Forelimb muscle (tissue), 1 donor: ENCODE measurements at places on chromosomes 16 and 17. TPM values are rescaled to one million over a fixed set of nuclear protein-coding genes. Genes with fewer than 3 reads are reported as not detected.

Gene TP53TG3D
- polyA plus RNA-seq, result not detected

Gene CLDN7
- 0.99 TPM for polyA plus RNA-seq

Gene PRR35
- polyA plus RNA-seq, result 0.14 TPM

Gene DNAH17
- polyA plus RNA-seq, result 2.7 TPM

Gene STX1B
- polyA plus RNA-seq, result 1.9 TPM

Gene SRL
- polyA plus RNA-seq, result 694 TPM

Gene BAIAP3
- polyA plus RNA-seq, result 0.65 TPM

Gene PARD6A
- 1.0 TPM for polyA plus RNA-seq

Gene DGKE
- 4.7 TPM for polyA plus RNA-seq

Gene TP53TG3B
- not detected for polyA plus RNA-seq

Gene SLX1B
- 3.2 TPM for polyA plus RNA-seq

Gene KIF19
- polyA plus RNA-seq, result 1.8 TPM

Gene TBX2
- 10.9 TPM for polyA plus RNA-seq

Gene CPHXL2
- not detected for polyA plus RNA-seq

Gene CES2
- polyA plus RNA-seq, result 26.3 TPM

Gene CBX1
- 68.7 TPM for polyA plus RNA-seq

Gene CDH3
- 0.57 TPM for polyA plus RNA-seq

Gene TMEM106A
- polyA plus RNA-seq, result 8.8 TPM

Gene ELP5
- polyA plus RNA-seq, result 48.5 TPM

Gene CMTR2
- polyA plus RNA-seq, result 24.0 TPM

Gene RNF112
- polyA plus RNA-seq, result 3.5 TPM

Gene KREMEN2
- 4.0 TPM for polyA plus RNA-seq

Gene GDPD1
- polyA plus RNA-seq, result 2.0 TPM

Gene SOX9
- polyA plus RNA-seq, result 7.7 TPM

Gene GPS2
- polyA plus RNA-seq, result 60.5 TPM

Gene CMTM2
- polyA plus RNA-seq, result 0.30 TPM

Gene KRTAP9-4
- polyA plus RNA-seq, result not detected

Gene OR1F1
- polyA plus RNA-seq, result not detected

Gene KRT12
- 0.08 TPM for polyA plus RNA-seq

Gene KIF22
- polyA plus RNA-seq, result 24.9 TPM

Gene HBA2
- polyA plus RNA-seq, result 3,429 TPM

Gene CIBAR2
- not detected for polyA plus RNA-seq

Gene FOXL1
- polyA plus RNA-seq, result 0.24 TPM

Gene CHTF18
- polyA plus RNA-seq, result 15.4 TPM

Gene RNF43
- polyA plus RNA-seq, result 0.09 TPM

Gene CCDC200
- polyA plus RNA-seq, result 10.0 TPM

Gene TBC1D26
- 0.35 TPM for polyA plus RNA-seq

Gene GPRC5B
- polyA plus RNA-seq, result 88.7 TPM

Gene ITFG1
- polyA plus RNA-seq, result 78.5 TPM

Gene MT1F
- polyA plus RNA-seq, result 1.6 TPM

Gene TCAP
- 399 TPM for polyA plus RNA-seq

Gene UBN1
- 17.9 TPM for polyA plus RNA-seq

Gene TM4SF5
- polyA plus RNA-seq, result not detected

Gene CASKIN1
- polyA plus RNA-seq, result 2.3 TPM
